ENCODE measurements at places on chromosomes 1 and 21.
A peak's percentile ranks its signal among the peaks of the same experiment; 100 is the strongest.

DNA sequence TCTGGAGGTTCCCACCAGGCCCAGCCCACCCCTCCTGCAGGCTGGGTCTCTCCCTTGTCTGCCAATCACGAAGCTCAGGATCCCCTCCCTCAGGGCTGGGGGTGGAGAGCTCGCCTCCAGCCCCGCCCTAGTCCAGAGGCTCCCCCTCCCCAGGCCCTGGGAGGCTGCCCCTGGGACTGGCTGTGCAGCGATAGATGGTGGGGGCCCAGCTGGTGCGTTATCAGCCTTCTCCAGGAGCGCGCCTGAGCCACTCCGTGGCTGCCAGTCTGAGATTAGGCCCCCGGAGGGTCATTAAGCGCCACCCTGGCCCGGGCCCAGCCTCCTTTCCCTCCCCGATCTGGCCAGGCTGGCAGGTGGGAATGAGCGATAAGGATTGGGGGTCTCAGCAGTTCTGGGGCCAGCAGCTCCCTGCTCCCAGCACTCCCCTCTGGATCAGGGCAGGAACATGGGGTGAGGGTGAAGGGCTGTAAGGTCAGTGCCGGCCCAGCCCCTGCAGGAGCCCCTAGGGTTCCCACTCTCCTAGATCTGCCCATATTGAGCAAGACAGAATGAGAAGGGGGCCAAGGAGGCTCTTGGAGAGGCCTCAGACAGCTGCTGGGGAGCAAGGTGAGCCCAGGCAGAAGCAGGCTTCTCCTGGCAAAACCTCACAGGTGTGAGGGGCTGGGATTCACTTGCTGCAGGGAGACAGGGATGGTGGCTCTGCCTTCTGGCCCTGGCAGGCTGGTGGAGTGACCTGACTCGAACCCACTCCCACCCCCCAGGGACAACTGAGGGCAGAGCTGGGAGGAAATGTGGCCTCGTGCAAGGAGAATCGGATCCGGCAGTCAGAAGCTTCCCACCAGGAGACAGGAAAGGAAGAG is 8.5 kb downstream of the PDZK1IP1 start:
- H3K36me3 ChIP-seq = no peaks in the 10 kb centered on the region
- H3K27me3 ChIP-seq = no peaks in the 10 kb centered on the region
- H3K4me3 ChIP-seq = no peak overlapping the region
- no peak for DNase-seq
- H3K27ac ChIP-seq = no peak overlapping the region

DNA sequence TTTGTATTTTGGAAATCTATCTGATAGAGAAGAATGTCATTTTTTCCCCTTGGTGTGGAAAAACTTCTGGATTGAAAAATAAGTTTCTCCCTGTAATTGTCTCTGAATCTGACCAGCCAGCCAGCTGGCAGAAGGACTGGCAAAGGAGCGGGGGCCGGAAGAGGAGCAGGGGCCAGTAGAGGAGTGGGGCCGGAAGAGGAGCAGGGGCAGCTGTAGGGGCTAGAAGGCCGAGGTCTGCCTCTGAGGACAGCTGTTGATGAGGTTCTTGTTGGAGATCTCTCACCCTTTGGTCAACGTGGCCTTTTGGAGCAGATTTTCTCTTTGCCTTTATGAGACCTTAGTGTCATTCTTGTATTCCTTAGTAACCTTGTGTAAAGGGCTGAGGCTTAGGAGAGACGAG is 121.8 kb downstream of the GALNT2 start:
- no peak overlapping the region for H3K4me3 ChIP-seq
- H3K27me3 ChIP-seq = no peaks in the 10 kb centered on the region
- no peaks in the 10 kb centered on the region for H3K36me3 ChIP-seq
- no peaks in the 10 kb centered on the region for H3K4me1 ChIP-seq
- H3K27ac ChIP-seq = no peak overlapping the region

GRCh38 chr1:47758341-47759250 is 238.6 kb downstream of the TRABD2B start:
- H3K4me3 ChIP-seq = no peak overlapping the region
- H3K36me3 ChIP-seq = no peaks in the 10 kb centered on the region
- no peaks in the 10 kb centered on the region for H3K4me1 ChIP-seq
- peak; percentile 42 for DNase-seq
- no peaks in the 10 kb centered on the region for H3K27me3 ChIP-seq

DNA sequence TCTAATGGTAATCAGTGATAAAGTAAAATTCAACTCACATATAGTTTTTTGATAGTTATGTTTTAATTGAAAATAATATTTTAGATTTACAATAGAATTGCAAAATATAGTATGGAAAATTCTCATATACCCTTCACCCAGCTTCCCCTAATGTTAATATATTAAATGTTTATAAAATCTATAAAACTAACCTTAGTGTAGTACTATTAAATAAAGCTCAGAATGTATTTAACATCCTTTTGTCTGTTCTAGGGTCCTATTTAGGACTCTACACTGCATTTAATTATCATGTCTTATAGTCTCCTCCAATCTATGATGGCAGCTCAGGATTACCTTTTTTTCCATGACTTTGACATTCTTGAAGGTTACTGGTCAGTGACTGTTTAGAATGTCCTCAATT is 389.2 kb downstream of the LMX1A start:
- no peaks in the 10 kb centered on the region for H3K4me1 ChIP-seq
- H3K36me3 ChIP-seq = no peaks in the 10 kb centered on the region
- no peak for DNase-seq

DNA sequence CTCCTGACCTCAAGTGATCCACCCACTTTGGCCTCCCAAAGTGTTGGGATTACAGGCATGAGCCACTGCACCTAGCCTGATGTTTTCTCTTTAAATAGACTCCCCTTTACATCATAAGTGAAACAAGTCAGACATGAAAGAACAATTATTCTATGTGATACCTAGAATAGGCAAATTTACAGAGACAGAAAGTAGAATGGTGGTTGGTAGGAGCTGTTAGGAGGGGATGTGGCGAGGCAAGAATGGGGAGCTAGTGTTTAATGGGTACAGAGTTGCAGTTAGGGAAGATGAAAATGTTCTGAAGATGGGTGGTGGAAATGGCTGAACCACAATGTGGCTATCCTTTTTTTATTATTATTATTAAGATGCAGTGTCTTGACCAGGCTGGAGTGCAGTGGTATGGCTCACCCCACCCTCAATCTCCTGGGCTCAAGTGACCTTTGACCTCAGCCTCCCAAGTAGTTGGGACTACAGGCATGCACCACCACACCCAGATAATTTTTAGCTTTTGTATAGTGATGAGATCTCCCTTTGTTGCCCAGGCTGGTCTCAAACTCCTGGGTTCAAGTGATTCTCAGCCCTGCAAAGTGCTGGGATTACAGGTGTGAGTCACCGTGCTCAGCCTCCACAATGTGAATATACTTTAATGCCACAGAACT is 28.4 kb downstream of the ELF3 start:
- no peak overlapping the region for H3K27ac ChIP-seq
- no peaks in the 10 kb centered on the region for H3K27me3 ChIP-seq
- no peak overlapping the region for H3K4me3 ChIP-seq
- H3K4me1 ChIP-seq = peaks cover 5% of the 10 kb centered on the region

GRCh38 chr1:79762461-79762860 is 755.9 kb upstream of the ADGRL4 start:
- no peak overlapping the region for H3K27ac ChIP-seq
- H3K4me3 ChIP-seq = no peak overlapping the region
- no peaks in the 10 kb centered on the region for H3K27me3 ChIP-seq
- no peaks in the 10 kb centered on the region for H3K4me1 ChIP-seq

- H3K27me3 ChIP-seq = no peaks in the 10 kb centered on the region
- no peaks in the 10 kb centered on the region for H3K36me3 ChIP-seq
- DNase-seq = no peak
- H3K27ac ChIP-seq = peak overlapping the region; percentile 63
- H3K4me1 ChIP-seq = no peaks in the 10 kb centered on the region
Measured at GRCh38 chr21:45351526-45352275, 53.3 kb upstream of the COL18A1 start.
